ENCODE measurements at places on chromosomes 16 and 17.

- no peak for DNase-seq
Observed at GRCh38 chr17:28684963-28685362, 23.0 kb downstream of the SUPT6H start.

DNA sequence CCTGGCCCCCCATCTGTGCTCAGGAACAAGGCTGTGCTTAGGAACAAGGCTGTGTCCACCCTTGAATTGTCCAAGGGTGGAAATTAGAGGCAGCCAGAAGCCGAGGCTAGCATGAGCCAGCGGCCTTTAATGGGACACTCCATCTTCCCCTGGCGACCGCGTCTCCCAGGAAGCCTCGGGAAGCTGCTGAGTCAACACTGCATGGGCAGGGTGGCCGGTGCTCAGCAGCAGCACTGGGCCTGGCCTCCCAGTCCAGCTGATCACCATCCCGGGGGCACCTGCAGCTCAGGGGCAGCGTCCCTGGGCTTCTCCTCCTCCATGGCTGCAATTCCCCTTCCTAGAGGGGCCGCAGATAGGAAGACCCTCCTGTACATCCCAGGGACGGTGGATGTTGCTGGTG lies 180.8 kb downstream of the ENGASE start:
- DNase-seq: no peak

DNA sequence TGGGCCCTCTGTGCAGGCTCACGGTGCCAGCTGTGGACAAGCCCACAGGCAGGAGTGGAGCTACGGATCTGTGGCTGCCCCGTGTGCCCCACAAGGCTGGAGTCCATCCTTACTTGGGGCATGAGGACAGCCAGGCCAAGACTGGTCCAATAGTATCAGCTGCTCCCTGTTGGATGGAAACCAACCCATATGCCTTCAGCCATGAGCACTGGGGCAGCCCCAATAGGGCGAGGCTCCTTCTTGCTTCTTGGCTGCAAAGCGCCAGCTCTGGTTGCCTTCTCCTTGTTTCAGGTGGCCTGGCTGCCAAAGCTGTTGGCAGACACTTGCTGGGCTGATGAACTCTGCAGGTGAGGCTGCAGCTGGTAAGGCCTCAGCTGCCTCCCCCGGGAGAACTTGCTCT lies 188.0 kb downstream of the ENGASE start:
- DNase-seq: no peak

- no peak for DNase-seq
Observed at GRCh38 chr17:27535178-27535928, 79.1 kb downstream of the KSR1 start.

DNA sequence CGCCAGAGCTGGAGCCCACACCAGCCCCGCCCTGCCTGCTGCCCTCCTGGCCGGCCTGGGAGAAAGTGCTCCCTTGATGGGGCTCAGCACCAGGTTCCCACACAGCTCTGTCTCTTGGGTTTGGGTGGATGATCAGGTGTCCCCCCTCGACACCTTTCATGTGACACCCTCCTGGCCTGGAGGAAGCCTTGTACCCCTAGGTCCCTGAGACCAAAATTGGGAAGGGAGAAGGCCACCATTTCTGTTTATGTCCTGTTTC lies 19.4 kb upstream of the PLLP start:
- DNase-seq: no peak

DNA sequence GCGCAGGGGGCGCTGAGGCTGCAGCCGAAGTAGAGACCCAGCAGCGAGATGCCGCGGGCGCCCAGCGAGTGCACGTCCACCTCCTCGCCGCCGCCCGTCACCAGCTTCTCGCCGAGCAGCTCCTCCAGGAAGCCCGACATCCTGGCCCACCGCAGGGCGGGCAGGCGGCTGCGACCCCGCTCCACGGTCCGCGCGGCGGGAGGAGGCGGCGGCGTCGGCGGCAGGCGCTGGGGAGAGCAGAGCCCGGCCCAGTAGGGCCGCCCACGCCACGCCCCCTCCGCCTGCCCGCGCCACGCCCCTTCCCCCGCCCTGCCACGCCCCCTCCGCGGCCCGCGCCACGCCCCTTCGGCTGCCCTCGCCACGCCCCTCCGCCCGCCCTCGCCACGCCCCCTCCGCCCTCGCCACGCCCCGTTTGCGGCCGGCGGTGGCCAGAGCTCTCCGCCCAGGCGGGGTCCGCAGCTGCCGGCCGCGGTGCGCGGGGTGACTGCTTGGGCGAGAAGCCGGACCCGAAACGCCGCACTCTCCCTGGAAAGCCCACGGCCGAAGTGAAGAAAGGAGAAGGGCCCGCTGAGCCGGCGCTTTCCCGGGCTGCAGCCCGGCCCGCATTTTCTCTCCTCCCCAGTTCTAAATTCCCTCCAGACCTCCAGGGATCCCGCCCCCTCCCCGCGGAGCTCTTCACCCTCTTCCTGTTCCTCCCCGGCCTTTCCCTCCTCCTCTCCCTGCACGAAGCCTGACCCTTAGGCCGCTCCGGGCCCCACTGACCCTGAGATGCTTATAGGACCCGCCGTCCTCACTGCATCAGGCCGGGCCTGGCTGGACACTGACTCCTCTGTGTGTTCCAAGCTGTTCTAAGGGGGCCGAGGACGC lies at the start of gene NXN:
Gene NXN, minus strand, starts transcription at position 238 of the 867 bp plus-strand sequence.
- peak; percentile 98 for DNase-seq

- no peak for DNase-seq
Observed at GRCh38 chr16:82059983-82060421, 24.9 kb downstream of the HSD17B2 start.
